ENCODE measurements at places on chromosomes 3 and 15. TPM values are rescaled to one million over a fixed set of nuclear protein-coding genes. Genes with fewer than 3 reads are reported as not detected.

The SERPINI2 gene
- not detected for total RNA-seq

The ZNF620 gene
- total RNA-seq, result 0.92 TPM

The CIDEC gene
- total RNA-seq, result 0.09 TPM

The IFRD2 gene
- total RNA-seq, result 64.8 TPM

The CIAO2A gene
- 37.9 TPM for total RNA-seq

The ROBO2 gene
- total RNA-seq, result 2.8 TPM

The TPRG1 gene
- total RNA-seq, result 0.30 TPM

The EFHB gene
- total RNA-seq, result 0.42 TPM

The CCR2 gene
- total RNA-seq, result not detected

The ALCAM gene
- total RNA-seq, result 134 TPM

The STRA6 gene
- 47.2 TPM for total RNA-seq

The IGSF11 gene
- total RNA-seq, result not detected

The PATL2 gene
- 0.30 TPM for total RNA-seq

The GOLGA6B gene
- not detected for total RNA-seq

The ISLR2 gene
- total RNA-seq, result 0.60 TPM

The SPTSSB gene
- total RNA-seq, result not detected

The SERPINI1 gene
- total RNA-seq, result 7.1 TPM

The MCF2L2 gene
- total RNA-seq, result 0.37 TPM

The CCDC54 gene
- total RNA-seq, result not detected

The ACTC1 gene
- total RNA-seq, result not detected

The CEP19 gene
- 2.5 TPM for total RNA-seq

The IQCF5 gene
- not detected for total RNA-seq

The PLD1 gene
- 22.4 TPM for total RNA-seq

The PLA2G4D gene
- not detected for total RNA-seq

The FAM98B gene
- total RNA-seq, result 11.5 TPM

The MASP1 gene
- total RNA-seq, result 25.5 TPM

The ESYT3 gene
- 1.6 TPM for total RNA-seq

The TMEM44 gene
- 17.2 TPM for total RNA-seq

The CHRNA5 gene
- 0.59 TPM for total RNA-seq

The PHLDB2 gene
- 61.5 TPM for total RNA-seq

The IL17RB gene
- not detected for total RNA-seq

The P3H2 gene
- total RNA-seq, result 24.8 TPM

The MST1R gene
- total RNA-seq, result 0.30 TPM

The CCNL1 gene
- total RNA-seq, result 116 TPM

The CCDC39 gene
- total RNA-seq, result not detected

The CELF6 gene
- total RNA-seq, result not detected

The MEIS2 gene
- 63.4 TPM for total RNA-seq

The LRRK1 gene
- total RNA-seq, result 20.8 TPM

The MKRN3 gene
- not detected for total RNA-seq

The ELP6 gene
- total RNA-seq, result 28.5 TPM

The FGF7 gene
- total RNA-seq, result 342 TPM

Measured in smooth muscle cell of the umbilical artery (primary cell).